ENCODE measurements at places on chromosomes 16 and 17.

GRCh38 chr17:31550389-31551056, 159.0 kb downstream of the RAB11FIP4 start:
- H3K27ac ChIP-seq: peak overlapping the region; percentile 61
- no peak for DNase-seq
- peak overlapping the region; percentile 79 for H3K4me3 ChIP-seq

DNA sequence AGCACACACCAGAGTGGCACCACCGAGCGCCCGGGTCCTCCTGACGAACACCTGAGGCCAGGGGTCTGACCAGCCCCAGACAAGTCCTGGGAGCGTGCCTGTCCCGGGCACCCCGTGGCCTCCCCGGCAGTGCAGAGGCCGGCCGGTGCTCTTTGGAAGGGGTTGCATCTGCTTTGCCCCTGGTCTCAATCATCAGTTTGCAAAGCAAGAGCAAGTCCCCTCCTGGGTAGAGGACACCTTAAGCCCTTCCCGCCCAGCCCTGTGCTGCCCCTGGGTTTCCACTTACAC, 11.6 kb upstream of the CAPN15 start:
- no peak overlapping the region for H3K4me3 ChIP-seq
- no peaks in the 10 kb centered on the region for H3K4me1 ChIP-seq
- H3K27ac ChIP-seq: no peak overlapping the region
- H3K27me3 ChIP-seq: no peaks in the 10 kb centered on the region

DNA sequence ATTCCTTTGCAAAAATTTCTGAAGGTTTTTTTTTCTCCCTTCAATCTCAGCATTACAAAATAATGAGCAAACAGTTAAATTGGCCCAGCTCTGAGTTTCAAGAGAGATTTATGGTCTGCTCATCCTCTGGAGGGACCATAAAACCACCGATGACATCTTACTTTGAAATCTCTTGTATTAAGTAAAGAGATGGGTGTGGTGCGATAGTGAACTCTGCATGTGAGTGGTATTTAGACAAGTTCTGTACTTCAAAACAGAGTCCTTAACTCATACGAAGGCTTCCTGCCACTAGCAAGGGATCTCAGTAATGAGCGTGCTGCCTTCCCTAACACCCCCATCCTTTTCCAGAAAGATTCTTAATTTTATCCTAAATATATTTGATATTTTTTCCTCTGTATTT, 2.1 kb downstream of the FAM20A start:
- peak overlapping the region; percentile 84 for H3K4me3 ChIP-seq
- no peaks in the 10 kb centered on the region for H3K36me3 ChIP-seq
- H3K4me1 ChIP-seq: peaks cover 6% of the 10 kb centered on the region
- DNase-seq: no peak
- H3K27ac ChIP-seq: no peak overlapping the region
- peaks cover 87% of the 10 kb centered on the region for H3K27me3 ChIP-seq

- H3K4me1 ChIP-seq: peaks cover 14% of the 10 kb centered on the region
- peak overlapping the region; percentile 12 for H3K27ac ChIP-seq
- H3K4me3 ChIP-seq: no peak overlapping the region
- no peaks in the 10 kb centered on the region for H3K27me3 ChIP-seq
Measured at GRCh38 chr17:81090361-81091136, 55.6 kb downstream of the BAIAP2 start.

GRCh38 chr16:23847948-23848347, 12.2 kb downstream of the PRKCB start:
- peak; percentile 44 for DNase-seq
- H3K27me3 ChIP-seq: no peaks in the 10 kb centered on the region
- peak overlapping the region; percentile 80 for H3K27ac ChIP-seq
- peak overlapping the region; percentile 66 for H3K4me3 ChIP-seq
- peaks cover 67% of the 10 kb centered on the region for H3K4me1 ChIP-seq
- H3K36me3 ChIP-seq: peaks cover 18% of the 10 kb centered on the region

DNA sequence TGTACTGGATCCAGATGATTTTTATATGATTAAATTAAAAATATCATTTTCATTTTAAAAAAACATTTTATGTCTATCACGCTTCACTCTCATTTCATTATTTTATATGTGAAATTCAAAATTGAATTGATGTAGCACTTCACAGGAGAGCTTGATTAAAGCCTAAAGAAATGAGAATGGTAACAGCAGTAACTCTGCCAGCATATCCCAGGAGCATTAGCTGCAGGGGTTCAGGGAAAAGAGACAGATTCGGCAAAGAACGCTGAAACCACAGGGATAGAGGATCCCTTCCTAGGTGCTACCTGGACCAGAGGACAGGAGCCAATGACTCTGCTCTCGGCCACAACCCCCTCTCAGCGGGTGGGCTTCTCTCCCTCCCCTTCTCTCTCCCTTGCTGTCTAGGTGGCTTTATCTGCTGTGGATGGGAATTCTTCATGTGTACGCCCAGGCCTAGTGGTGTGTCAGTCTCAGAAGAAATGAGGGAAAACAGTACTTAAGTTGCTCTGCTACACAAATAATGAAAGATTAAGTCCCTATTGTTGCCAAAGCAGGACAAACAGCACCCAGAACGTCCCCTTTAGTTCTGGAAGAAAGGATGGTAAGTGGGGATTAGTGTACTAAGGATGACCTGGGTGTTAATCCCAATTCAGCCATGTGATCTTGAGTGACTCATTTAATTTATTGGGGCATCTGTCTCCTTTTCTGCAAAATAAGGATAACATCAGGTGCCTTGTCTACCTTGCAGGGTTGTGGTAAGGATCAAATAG, 123.3 kb downstream of the CDK5R1 start:
- no peak for DNase-seq
- peaks cover 2% of the 10 kb centered on the region for H3K36me3 ChIP-seq
- peaks cover 5% of the 10 kb centered on the region for H3K4me1 ChIP-seq

DNA sequence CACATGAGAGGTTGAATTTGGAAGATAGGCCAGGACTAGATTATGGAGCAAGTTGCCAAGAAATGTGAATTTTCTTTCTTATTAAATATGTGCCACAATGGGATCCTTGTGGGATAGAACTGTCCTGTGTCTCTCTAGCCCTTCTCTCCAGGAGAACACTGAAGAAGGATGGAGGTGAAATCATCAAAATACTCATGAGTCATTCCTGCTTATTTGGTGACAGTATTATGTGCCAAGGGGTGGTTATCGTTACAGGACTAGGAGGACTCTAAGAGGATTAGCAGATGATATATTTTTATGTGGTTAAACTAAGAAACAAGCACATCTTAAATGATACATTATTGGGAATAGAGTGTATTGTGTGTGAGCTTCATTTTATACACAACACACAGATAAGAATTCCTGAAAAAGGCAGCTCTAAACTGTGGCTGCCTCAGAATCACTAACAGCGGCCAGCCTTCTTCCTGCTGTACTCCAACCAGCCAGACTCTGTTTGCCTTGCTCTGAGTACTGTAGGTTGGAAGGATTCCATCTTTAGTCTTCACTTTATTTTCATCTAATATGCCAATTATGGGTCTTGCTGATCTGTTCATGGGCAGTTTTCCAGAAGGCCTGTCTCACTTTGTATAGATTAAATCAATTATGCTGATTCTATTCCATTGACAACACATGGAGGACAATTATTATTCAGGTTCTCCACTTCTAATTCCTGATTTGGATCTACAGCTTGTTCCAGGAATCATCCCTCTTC, 325.8 kb downstream of the ABCC12 start:
- no peak overlapping the region for H3K27ac ChIP-seq
- no peaks in the 10 kb centered on the region for H3K4me1 ChIP-seq
- H3K27me3 ChIP-seq: no peaks in the 10 kb centered on the region
- no peaks in the 10 kb centered on the region for H3K36me3 ChIP-seq
- no peak overlapping the region for H3K4me3 ChIP-seq

DNA sequence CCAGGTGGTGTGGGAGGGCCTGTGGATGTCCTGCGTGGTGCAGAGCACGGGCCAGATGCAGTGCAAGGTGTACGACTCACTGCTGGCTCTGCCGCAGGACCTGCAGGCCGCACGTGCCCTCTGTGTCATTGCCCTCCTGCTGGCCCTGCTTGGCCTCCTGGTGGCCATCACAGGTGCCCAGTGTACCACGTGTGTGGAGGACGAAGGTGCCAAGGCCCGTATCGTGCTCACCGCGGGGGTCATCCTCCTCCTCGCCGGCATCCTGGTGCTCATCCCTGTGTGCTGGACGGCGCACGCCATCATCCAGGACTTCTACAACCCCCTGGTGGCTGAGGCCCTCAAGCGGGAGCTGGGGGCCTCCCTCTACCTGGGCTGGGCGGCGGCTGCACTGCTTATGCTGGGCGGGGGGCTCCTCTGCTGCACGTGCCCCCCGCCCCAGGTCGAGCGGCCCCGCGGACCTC, 798 bp downstream of the CLDN9 start:
- no peaks in the 10 kb centered on the region for H3K27me3 ChIP-seq
- no peak for DNase-seq
- no peak overlapping the region for H3K4me3 ChIP-seq
- H3K27ac ChIP-seq: no peak overlapping the region
- H3K4me1 ChIP-seq: peaks cover under 1% of the 10 kb centered on the region
- peaks cover 4% of the 10 kb centered on the region for H3K36me3 ChIP-seq

DNA sequence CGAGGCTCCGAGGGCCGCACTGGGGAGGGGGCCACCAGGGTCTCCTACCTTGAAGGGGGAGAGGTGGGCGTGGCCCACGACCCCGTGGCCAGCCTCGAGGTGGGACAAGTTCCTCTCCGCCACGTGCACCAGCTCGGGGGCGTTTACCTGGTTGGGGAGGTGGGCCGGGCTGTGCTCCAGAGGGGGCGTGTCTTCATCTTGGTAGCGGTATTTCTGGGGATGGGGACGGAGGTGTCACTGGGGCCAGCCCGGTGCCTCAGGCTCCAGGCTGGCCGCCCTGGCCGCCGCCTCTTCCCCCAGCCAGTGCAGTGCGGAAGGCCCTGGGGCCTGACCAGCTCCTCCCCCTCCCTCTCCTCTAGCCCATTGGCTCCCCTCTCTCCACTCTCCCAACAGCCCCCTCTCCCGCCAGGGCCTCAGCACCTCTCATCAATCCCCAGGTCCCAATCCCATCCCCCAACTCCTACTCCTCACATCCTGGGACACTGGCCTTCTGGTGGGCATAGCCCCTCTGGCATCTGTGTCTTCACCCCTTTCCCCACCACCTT, 11.5 kb downstream of the DLG4 start:
- DNase-seq: no peak
- H3K36me3 ChIP-seq: peaks cover 34% of the 10 kb centered on the region
- H3K27me3 ChIP-seq: peaks cover 31% of the 10 kb centered on the region
- H3K4me3 ChIP-seq: no peak overlapping the region
- peaks cover 34% of the 10 kb centered on the region for H3K4me1 ChIP-seq
- H3K27ac ChIP-seq: peak overlapping the region; percentile 71

GRCh38 chr17:41548844-41549595, 20.9 kb upstream of the KRT19 start:
- peak overlapping the region; percentile 36 for H3K27ac ChIP-seq
- DNase-seq: peak; percentile 87
- peaks cover 47% of the 10 kb centered on the region for H3K27me3 ChIP-seq
- peaks cover 7% of the 10 kb centered on the region for H3K4me1 ChIP-seq
- no peaks in the 10 kb centered on the region for H3K36me3 ChIP-seq

Measured in effector memory CD8-positive, alpha-beta T cell (primary cell).